Immature natural killer cell (primary cell): ENCODE measurements at places on chromosomes 5 and 9. TPM values are rescaled to one million over a fixed set of nuclear protein-coding genes. Genes with fewer than 3 reads are reported as not detected.

SLC45A2 gene
- not detected for polyA plus RNA-seq

ZNF608 gene
- not detected for polyA plus RNA-seq

PCDHGA9 gene
- polyA plus RNA-seq: not detected

SMIM33 gene
- not detected for polyA plus RNA-seq

CATSPER3 gene
- polyA plus RNA-seq: not detected

PDE8B gene
- 0.30 TPM for polyA plus RNA-seq

GNA14 gene
- polyA plus RNA-seq: not detected

OR1L6 gene
- polyA plus RNA-seq: not detected

ZNF483 gene
- polyA plus RNA-seq: 2.1 TPM
